HuH-7.5 (cell line): ENCODE measurements at places on chromosomes 11 and 22.

GRCh38 chr11:69041516-69041915, 7.2 kb upstream of the TPCN2 start:
- DNase-seq, result no peak

DNA sequence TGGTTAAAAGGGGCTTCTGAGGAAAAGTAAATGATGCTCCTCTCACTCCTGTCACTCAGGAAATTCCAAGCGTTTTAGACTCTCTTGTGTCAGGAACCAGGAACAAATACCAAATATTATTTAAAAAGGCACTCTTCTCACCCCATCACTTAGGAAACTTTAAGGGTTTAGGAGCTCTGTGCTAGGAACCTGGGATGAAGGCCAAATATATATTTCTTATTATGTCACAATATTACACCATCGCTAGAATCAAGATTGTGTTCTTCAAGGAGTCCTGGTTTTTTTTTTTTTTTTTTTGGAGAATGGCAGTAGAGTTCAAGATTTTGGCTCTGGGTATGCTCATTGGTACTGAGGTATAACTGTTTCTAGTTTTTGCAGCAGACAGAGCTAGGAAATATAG, 79.0 kb upstream of the HEPHL1 start:
- DNase-seq, result no peak

DNA sequence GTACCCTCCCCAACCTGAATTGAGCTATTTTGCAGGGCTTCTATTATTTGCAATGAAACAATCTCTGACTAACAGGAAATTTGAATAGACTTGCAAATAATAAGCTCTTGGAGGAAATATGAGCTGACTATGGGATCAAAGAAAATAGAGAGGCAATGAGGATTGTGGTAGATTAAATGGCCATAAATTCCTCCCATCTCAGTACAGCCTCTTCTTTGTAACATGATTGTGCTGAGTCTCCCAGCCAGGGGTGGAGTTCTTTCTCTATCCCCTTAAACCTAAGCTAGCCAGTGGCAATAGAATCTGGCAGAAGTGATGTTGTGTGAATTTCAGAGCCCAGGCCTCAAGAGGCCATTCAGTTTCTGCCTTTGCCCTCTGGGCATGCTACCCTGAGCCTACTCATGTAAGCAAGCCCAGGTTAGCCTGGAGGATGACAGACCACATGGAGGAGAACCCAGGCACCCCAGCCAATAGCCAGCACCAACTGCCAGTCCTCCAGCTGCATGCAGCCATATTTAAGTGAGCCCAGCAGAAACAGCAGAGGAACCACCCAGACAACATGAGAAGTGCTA, 86.8 kb upstream of the TP53I11 start:
- DNase-seq, result no peak

GRCh38 chr11:85182441-85183387, 444.4 kb downstream of the DLG2 start:
- DNase-seq, result no peak

- no peak for DNase-seq
Measured at GRCh38 chr11:91397134-91397468, 827.5 kb upstream of the FAT3 start.

DNA sequence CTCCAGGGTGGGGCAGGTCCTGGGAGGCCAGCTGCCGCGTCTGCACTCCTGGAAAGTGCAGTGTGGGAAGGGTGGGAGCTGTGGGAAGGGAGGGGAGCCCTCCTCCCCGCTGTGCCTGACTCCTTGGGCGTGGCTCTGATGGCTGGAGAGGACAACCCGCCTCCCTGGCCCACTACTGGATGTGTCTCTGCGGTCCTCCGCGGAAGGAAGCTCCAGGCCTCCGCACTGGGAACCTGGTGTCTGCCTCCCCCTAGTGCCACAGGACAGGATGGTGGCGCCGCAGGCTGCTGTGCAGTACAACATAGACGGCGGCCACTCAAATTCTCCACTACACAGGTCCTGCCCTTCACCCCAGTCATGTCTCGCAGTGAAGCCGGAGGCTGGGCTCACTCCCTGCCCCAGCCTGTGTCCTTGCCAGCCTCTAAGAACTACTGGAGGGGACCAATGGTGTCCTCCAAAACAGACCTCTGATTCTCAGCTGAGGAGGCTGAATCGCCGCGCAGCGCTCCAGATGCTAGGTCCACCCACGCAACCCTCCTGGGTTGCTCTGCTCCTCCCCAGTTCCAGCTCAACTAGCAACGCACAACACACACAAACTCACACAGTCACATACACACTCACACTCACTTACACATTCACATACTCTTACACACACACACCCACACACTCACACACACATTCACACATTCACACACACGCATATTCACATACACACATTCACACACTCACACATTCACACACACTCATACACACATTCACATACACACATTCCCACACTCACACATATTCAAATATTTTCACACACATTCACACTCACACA, 12.4 kb upstream of the DSCAML1 start:
- peak; percentile 78 for DNase-seq

GRCh38 chr11:10657308-10658271, 36.0 kb downstream of the IRAG1 start:
- DNase-seq, result no peak

- no peak for DNase-seq
Measured at GRCh38 chr11:64229744-64230170, 591 bp upstream of the DNAJC4 start.

GRCh38 chr22:50505776-50506610, 1.5 kb downstream of the LMF2 start:
- DNase-seq, result no peak

GRCh38 chr11:80355251-80355650, 914.4 kb upstream of the TENM4 start:
- no peak for DNase-seq

GRCh38 chr11:62980133-62980760, 4.5 kb downstream of the SLC22A6 start:
- no peak for DNase-seq
